Neuronal stem cell (in vitro differentiated cells): ENCODE measurements at places on chromosomes 6 and 20.

DNA sequence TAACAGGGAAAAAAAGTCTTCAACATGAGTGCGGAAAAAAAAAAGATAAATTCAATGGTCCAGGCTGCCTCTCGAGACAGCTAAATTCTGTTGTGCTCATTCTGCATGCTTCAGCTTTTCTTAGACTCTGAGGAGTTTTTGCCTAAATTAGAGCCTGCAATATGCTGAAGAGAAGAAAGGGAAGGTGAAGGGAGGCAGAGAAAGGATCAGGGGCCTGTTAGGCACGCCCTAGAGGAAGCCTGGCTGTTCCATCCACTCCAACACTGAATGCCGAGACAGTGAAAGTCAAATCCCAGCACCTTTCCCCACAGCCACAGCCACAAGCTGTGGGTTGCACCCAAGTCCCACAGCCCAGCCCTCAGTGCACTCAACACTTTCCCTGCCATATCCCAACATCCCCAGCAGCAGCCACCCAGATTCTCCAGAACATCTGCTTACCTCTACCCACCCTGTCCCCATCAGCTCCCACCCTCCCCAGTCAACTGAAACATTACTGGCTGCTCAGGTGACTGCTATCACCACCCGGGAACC lies 37.3 kb downstream of the PREX1 start:
- no peak overlapping the region for H3K4me3 ChIP-seq
- no peak for DNase-seq
- peak overlapping the region; percentile 4 for H3K27ac ChIP-seq
- no peaks in the 10 kb centered on the region for H3K27me3 ChIP-seq

GRCh38 chr6:29486577-29486976 lies 1.2 kb downstream of the MAS1L start:
- H3K4me1 ChIP-seq, result no peaks in the 10 kb centered on the region
- no peak overlapping the region for H3K27ac ChIP-seq
- no peaks in the 10 kb centered on the region for H3K36me3 ChIP-seq
- no peak overlapping the region for H3K4me3 ChIP-seq

DNA sequence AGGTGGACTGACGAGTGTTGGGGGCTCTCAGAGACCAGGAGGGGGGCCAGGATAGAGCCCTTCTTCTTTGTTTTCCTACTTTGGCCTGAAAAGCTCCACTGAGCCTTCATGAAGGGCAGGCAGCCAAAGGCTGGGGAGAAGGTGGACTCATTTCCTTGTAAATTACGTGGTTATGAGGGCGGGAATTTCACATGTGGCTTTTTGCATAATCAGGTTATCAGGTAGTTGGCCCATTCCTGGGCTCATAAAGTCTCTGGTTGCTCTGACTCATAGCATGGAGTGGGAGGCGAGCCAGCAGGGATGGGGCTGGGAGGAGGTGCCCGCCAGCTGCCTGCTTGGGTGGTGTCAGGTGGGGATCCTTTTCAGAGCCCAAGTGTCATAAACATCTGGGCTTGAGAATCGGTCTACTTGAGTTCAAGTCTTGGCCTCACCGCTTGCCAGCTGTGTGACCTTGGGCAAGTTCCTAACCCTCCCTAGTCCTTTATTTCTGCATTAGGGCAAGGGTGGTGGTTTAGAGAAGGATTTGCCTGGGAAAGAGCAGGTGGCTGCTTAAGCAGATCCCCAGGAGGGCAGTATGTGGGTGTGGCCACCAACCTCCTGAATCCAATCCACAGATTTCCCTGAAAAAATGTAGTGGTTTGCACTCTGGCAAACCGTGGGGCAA lies 26.5 kb upstream of the RNF24 start:
- H3K27ac ChIP-seq, result no peak overlapping the region
- H3K4me1 ChIP-seq, result peaks cover 2% of the 10 kb centered on the region
- DNase-seq, result no peak
- H3K4me3 ChIP-seq, result no peak overlapping the region
- no peaks in the 10 kb centered on the region for H3K36me3 ChIP-seq
- H3K27me3 ChIP-seq, result no peaks in the 10 kb centered on the region

DNA sequence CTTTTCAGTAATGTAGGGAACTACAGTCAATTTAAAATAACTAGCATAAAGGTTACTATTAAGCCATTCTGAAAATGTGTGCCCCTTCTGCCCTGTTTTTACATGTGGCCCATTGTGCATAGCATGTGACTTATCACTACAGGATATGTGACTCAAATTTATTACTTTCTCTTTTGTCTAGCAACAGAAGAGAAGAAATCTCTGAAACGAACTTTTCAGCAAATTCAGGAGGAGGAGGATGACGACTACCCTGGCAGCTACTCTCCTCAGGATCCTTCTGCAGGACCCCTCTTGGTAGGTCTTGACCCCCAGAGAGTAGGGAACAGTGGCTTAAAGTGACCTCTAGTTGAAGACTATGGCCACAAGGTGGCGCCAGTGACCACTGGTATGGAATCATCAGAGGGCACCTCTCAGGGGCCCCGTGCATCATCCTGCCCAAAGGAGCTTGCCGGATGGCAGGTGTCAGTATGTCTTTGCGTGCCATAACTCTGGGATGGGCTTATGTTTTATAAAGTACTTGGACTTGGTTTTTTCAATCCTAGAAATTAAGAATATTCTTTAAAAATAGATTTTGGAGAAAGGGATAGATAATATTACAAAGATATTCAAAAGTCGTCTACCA lies 23.9 kb downstream of the RPRD1B start:
- peaks cover 19% of the 10 kb centered on the region for H3K36me3 ChIP-seq
- no peak overlapping the region for H3K4me3 ChIP-seq
- no peaks in the 10 kb centered on the region for H3K4me1 ChIP-seq
- H3K27me3 ChIP-seq, result peaks cover 2% of the 10 kb centered on the region
- peak; percentile 89 for DNase-seq

DNA sequence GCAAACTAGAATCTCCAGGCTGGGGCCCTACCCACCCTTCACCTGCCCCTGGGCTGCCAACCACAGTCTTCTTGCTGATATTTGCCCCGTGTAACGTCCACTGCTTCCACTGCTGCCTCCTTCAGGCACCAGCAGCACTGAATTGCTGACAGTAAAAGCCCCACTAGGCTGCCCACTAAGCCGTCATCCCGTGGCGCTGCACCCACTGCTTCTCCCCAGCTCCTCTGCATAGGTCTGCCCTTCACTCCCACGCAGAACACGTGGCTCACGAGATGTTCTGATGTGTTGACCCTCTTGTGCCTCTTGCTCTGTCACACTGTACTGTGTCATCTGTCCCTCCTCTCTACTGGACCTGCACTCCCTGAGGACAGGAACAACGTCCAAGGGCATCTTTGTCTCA lies 86.3 kb upstream of the HIVEP1 start:
- H3K27ac ChIP-seq, result no peak overlapping the region
- no peaks in the 10 kb centered on the region for H3K4me1 ChIP-seq
- DNase-seq, result no peak
- no peaks in the 10 kb centered on the region for H3K36me3 ChIP-seq

GRCh38 chr20:52923123-52923937 lies 48.8 kb upstream of the TSHZ2 start:
- peaks cover 14% of the 10 kb centered on the region for H3K4me1 ChIP-seq
- peak; percentile 76 for DNase-seq
- no peak overlapping the region for H3K4me3 ChIP-seq
- no peaks in the 10 kb centered on the region for H3K27me3 ChIP-seq
- peak overlapping the region; percentile 74 for H3K27ac ChIP-seq

- no peaks in the 10 kb centered on the region for H3K36me3 ChIP-seq
- peaks cover 4% of the 10 kb centered on the region for H3K27me3 ChIP-seq
- H3K4me1 ChIP-seq, result no peaks in the 10 kb centered on the region
- H3K4me3 ChIP-seq, result no peak overlapping the region
- H3K27ac ChIP-seq, result no peak overlapping the region
These were observed 27.8 kb upstream of the KIF16B start for GRCh38 chr20:16601047-16601446.

- peak overlapping the region; percentile 64 for H3K4me3 ChIP-seq
- no peak for DNase-seq
- H3K27ac ChIP-seq, result no peak overlapping the region
- no peaks in the 10 kb centered on the region for H3K4me1 ChIP-seq
- no peaks in the 10 kb centered on the region for H3K27me3 ChIP-seq
These were observed 177.6 kb upstream of the PHACTR1 start for GRCh38 chr6:12538881-12539357.

DNA sequence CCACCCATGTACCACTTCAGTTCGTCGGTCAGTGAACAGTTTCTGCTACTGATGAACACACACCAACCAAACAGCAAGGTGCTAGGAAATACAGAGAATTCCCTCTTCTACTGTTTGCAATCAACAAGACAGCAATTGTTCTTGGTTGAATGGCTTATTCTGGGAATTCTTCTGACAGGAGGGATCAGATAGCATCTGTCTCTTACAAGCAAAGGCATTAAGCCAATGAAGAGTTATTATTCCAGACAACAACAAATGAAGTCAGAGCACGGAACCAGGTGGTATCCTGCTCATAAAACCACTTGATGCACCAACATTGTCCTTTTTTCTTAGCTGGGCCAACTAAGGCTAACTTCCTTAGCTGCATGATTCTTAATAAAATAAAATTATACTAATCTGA lies 37.8 kb downstream of the PTPRK start:
- H3K27me3 ChIP-seq, result no peaks in the 10 kb centered on the region
- no peak overlapping the region for H3K4me3 ChIP-seq
- no peak for DNase-seq
- H3K4me1 ChIP-seq, result no peaks in the 10 kb centered on the region

DNA sequence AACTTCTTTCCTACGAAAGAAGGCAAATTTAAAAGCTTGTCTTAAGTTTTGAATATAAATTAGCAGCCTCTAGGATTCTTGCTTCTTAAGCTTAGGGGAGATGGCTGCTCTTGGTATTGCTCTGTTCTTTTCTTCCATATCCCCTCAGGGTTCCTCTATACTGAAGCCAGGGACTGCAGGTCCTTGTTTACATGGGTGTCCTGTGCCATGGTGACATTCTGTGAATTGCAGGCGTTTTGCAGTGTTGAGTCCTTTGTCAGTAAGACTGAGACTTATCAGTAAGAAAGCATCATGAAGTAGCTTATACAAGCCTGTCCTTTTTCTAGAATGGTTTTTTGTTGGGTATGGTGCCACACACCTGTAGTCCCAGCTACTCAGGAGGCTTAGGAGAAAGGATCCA lies 147.8 kb downstream of the ARID1B start:
- no peaks in the 10 kb centered on the region for H3K27me3 ChIP-seq
- H3K4me3 ChIP-seq, result no peak overlapping the region
- peaks cover 3% of the 10 kb centered on the region for H3K36me3 ChIP-seq
- no peak overlapping the region for H3K27ac ChIP-seq

GRCh38 chr20:58251348-58251978 lies 23.0 kb upstream of the ANKRD60 start:
- no peak overlapping the region for H3K27ac ChIP-seq
- H3K4me3 ChIP-seq, result no peak overlapping the region
- H3K4me1 ChIP-seq, result no peaks in the 10 kb centered on the region
- peaks cover 3% of the 10 kb centered on the region for H3K36me3 ChIP-seq
- DNase-seq, result no peak
- H3K27me3 ChIP-seq, result no peaks in the 10 kb centered on the region

GRCh38 chr6:136750696-136751521 lies 41.4 kb downstream of the MAP3K5 start:
- H3K4me3 ChIP-seq, result no peak overlapping the region
- H3K36me3 ChIP-seq, result no peaks in the 10 kb centered on the region
- no peaks in the 10 kb centered on the region for H3K4me1 ChIP-seq
- H3K27ac ChIP-seq, result no peak overlapping the region
- no peak for DNase-seq

DNA sequence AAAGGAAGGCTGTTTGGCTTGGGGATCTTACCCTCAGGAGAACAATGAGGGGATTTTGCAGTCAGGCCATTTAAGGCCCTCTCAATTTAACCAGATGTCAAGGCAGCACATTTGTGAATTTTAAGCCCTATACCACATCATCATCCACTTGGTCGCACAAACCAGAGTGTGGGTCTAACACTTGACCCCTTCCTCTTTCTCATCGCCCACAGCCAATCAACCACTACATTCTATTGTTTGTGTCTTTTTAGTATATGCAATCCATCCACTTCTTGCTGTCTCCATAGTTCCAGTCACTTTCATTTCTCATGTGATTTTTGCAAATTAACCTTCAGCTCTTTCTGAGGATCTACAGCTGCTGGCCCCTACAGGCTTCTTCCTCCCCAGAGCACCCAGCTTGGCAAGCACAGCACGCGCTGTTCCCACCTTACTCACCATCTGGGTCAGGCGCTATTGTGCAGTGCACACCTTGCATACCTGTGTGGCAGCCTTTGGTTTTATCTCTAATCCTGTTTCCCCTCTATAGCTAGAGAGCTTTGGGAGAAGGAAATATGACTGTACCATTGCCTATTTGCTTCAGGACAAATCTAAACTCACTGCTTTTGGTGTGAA lies 32.3 kb upstream of the CD83 start:
- peaks cover 19% of the 10 kb centered on the region for H3K4me1 ChIP-seq
- H3K27me3 ChIP-seq, result no peaks in the 10 kb centered on the region
- H3K4me3 ChIP-seq, result no peak overlapping the region
- H3K27ac ChIP-seq, result peak overlapping the region; percentile 19
- no peak for DNase-seq

DNA sequence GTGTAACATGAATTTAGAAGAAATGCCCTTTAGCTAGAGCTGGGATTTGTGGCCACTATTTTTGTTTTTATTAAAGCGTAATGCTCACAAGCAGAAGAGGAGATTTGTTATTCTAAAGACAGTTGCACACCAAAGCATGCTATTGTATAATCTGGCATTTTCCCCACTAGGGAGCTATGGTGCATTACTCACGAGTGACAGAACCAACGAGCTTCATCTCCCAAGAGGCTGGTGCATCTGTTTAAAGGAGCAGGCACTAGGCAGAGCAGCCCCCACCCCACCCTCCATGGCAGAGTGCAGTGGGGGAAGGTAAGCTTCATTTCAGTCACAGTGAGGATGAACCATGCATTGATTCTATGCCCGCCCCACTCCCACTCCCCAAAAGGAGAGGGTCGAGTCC lies 287.3 kb upstream of the TSHZ2 start:
- no peak overlapping the region for H3K27ac ChIP-seq
- DNase-seq, result no peak
- H3K4me3 ChIP-seq, result no peak overlapping the region
- peaks cover 9% of the 10 kb centered on the region for H3K4me1 ChIP-seq
- no peaks in the 10 kb centered on the region for H3K27me3 ChIP-seq

DNA sequence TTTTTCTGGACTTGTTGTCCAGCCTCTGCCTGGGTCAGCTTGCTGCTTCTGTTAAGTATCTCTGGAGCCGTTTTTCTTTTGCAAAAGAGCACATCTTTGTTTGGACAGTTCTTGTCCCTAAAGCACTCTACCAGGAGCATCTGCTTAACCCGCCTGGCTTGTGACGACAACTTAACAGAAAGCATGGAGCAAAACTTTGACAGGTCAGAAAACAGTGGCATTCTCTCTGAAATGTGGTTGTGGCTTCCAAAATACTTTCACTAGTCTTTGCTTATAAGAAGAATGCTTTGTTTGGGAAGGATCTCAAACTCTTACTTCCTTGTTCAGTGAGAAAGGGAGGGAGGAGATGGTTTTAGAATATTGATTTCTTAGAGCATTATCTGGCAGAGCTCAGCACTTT lies 47.6 kb downstream of the CD109 start:
- DNase-seq, result no peak
- no peaks in the 10 kb centered on the region for H3K27me3 ChIP-seq
- H3K27ac ChIP-seq, result no peak overlapping the region
- H3K36me3 ChIP-seq, result no peaks in the 10 kb centered on the region

- H3K27ac ChIP-seq, result no peak overlapping the region
- no peaks in the 10 kb centered on the region for H3K36me3 ChIP-seq
- peaks cover 15% of the 10 kb centered on the region for H3K4me1 ChIP-seq
These were observed 6.8 kb downstream of the PMEPA1 start for GRCh38 chr20:57703013-57703412.

GRCh38 chr20:59161721-59162120 lies 1.9 kb upstream of the ZNF831 start:
- H3K4me1 ChIP-seq, result no peaks in the 10 kb centered on the region
- H3K4me3 ChIP-seq, result no peak overlapping the region
- no peak for DNase-seq
- no peak overlapping the region for H3K27ac ChIP-seq
